ENCODE measurements at places on chromosomes 2 and 18. TPM values are rescaled to one million over a fixed set of nuclear protein-coding genes. Genes with fewer than 3 reads are reported as not detected.

DNA sequence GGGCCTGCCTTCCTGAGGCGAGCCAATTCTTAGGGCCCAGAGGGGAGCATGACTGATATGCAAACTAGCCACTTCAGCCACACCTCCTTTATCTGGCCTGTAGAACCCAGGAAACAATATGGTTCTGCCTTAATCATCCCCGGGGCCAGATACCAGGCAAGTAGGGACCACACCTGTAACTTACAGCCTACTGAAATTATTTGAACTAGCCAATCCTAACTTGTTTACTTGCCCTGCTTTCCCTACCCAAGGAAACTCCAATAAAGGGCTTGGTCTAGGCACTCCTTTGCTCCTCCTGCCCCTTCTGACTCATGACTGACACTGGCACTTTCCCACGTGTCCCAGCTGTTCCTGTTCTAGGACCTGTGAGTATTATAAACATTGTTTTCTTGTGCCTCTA is 57.6 kb downstream of the MYOM1 start:
- no peak for DNase-seq

DNA sequence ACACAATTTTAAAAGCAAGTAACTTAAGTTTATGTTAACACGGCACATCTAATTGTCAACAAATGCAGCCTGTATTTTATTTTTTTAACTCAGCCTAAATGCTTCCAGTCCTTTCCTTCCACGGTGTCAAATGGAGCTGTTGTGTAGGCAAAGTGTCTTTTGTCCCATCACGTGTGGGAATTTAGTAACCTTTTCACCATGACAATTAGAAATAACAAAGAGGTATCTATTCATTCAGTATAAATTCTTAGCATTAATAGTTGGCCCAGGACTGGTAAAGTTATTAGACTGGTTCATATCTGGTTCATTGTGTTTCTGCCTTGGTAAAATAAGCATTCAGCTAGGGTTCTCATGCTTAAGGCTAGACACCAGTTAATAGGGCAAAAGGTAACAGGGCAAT is 47.9 kb downstream of the FRZB start:
- no peak for DNase-seq

DNA sequence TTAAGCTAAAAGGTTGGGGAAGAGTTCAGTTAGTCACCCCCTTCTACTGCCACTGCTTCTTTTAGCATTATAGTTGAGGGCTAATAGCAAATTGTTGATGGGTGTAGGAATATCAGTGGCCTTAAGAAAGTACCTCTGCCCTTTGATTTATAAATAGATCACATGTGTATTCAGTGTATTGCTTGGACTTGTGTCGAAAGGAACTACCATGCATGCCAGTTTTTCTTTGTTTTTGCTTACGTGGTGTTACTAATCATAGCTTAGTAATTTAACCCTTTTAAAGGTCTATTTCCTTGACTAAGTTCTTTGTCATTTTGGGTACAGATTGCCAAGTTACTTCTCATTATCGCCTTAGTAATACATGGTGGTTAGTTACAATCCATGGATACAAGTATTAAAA is 85.6 kb downstream of the MIB1 start:
- DNase-seq = no peak

DNA sequence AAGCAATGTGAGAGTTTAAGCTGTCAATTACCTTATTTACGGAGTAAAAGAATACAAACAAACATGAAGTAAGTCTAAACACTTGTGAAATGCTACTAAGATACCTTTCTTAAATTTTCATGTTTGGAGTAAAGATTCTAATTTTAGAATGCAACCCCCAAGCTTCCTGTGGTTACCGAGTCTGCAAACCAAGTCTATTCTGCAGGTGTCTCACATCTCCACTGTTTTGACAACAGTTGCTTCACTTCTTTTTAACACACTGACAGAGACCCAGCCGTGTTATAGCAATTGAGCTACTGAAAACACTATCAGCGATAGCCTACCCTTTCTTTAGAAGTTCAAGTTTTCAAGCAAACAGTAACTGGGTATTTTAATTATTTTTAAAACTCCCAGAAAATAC is 608.3 kb downstream of the ERBB4 start:
- no peak for DNase-seq

Gene MROH2A
- not detected for total RNA-seq

DNA sequence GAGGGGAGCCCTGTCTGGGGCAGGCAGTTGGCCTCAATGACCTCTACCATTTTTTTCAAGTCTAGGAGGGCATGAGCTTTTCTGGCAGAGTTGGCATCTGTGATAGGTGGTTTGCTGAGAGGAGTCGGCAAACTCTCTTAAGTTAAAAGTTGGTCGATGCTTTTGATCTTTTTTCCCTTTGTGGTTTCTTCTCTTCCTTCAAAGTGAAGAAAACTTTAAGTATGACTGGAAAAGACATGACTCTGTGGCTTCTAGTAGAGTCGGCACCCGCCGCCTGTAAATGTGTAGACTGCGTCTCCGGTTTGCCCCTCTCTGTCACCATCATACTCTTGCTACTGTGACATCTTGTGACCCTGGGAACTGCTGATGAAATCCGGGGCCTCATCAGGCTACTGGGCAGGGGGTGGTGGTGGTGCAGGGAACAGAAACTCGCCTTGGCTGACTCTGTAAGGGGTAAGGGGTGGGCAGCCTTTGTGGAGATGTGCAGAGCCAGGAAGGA is 21.1 kb downstream of the INPP5D start:
- DNase-seq = no peak

GRCh38 chr18:54247511-54248175 is 21.7 kb upstream of the POLI start:
- no peak for DNase-seq

Gene GRHL1
- total RNA-seq = 1.6 TPM

Gene PLCD4
- 5.3 TPM for total RNA-seq

DNA sequence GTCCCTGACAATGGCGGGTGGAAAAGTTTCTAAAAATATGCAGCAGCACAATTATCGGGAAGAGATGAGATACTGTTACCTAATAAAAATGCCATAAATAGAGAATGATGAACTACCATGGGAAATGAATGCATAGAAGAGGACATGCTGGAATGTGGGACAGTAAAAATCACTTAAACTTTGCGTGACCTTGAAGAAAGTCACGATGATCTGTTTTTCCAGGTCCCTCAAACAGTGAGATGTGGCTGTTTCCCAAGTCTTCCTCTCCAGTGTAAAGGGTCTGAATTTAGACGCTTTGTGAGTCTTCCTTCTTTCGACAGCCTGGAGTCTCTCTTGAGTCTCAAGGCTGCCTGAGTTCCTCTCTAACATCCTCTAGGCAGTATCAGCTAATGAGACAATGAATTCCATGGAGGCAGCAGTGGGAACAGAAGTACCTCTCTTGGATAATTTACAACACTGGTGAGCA is 1.4 kb downstream of the CLUL1 start:
- no peak for DNase-seq

Gene LYPD1
- 1.2 TPM for total RNA-seq

DNA sequence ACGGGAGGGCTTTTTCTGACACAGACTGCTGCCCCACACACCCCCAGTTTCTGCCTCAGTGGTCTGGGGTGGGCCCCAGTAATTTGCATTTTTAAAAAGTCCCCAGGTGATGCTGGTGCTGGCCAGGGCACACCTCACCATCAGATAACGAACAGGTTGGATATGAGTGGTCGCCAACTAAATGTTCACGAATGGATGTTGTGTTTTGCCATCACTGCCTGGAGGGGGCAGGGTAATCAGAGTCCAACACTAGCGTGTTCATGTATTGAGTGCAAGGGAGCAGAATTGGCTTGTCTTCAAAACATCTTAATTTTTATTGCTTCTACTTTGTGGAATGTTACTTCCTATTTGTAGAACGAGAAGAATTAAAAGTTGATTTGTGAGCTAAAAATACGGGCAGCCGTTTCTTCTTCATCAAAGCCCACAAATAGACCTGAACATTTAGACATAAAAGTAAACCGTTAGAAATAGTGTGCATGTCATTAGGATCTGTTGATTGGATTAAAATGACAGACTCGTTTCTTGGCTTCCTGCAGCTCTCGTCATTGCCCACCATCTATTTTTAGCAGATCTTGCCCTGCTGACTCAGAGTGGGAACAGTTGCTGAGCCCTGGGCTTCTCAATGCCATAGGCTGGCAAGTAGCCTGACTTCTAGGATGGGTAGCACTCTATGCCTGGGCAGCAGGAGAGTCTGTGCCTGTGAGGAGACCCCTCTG is 45.2 kb downstream of the NCK2 start:
- peak; percentile 80 for DNase-seq

DNA sequence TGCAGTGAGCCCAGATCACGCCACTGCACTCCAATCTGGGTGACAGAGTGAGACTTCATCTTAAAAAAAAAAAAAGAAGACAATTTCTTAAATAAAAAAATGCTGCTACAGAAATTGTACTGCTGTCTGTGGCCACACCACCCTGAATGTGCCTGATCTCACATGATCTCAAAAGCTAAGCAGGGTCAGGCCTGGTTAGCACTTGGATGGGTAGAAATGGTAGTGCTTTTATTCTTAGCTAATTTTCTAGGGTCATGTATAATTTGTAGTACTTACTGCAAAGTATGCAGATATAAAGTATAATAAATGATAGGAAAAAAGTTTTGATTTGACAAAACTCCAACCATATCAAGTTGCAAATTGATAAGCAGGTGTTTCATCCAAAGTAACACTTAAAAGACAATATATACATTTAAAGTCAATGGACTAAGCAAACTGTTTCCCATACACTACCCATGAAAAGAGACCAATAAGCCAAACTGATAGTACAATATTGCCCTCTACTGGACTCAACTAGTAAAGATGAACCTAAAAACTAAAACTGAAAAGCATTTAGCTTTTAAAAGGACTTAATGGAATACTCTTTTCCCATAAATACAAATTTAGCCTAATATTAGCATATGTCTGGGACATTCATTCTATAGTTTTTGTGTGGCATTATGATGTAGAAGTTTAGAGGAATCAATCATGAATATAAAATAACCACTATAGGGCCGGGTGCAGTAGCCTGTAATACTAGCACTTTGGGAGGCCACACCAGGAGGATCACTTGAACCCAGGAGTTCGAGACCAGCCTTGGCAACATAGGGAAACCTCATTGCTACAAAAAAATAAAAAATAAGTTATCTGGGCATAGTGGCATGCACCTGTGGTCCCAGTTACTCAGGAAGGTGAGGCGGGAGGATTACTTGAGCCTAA is 18.6 kb upstream of the PEX13 start:
- no peak for DNase-seq

DNA sequence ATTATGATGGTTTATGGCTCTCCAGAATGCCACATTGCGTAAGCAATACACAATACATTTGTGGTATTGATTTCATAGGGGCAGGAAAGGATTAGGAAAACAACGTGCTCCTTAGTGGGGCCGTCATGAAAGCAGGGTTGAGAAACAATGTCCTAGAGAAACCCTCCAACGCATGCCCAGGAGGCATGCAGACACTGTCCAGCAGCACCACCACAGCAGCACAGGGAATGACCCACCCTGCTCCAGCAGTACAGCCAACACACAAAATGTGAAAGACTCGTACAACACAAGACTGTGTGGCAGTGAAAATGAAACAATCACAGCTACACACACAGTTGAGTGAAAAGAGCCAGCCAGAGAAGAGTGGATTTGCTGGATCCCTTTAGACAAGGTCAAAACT is 66.3 kb downstream of the FAM168B start:
- no peak for DNase-seq

- DNase-seq = no peak
Measured at GRCh38 chr2:49260979-49261538, 106.7 kb upstream of the FSHR start.

DNA sequence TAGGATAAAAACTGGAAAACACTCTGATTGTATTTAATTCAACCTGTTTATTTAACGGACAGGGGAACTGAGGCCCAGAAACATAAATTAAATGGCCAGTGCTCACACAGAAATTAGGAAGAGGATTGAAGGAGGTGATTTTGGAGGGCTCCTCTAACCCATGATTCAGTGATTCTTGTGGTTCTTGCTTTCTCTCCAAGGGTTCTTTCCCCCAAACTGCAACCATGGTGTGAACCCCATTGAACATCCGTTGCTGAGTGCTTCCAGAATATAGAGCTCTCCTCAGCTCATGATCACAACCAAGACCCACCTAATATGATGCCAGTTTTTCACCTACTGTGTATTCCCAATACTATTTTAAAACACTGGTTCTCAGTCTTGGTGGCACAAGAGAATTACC is 41.4 kb downstream of the BMP10 start:
- no peak for DNase-seq

Gene GNAL
- total RNA-seq = 15.5 TPM

DNA sequence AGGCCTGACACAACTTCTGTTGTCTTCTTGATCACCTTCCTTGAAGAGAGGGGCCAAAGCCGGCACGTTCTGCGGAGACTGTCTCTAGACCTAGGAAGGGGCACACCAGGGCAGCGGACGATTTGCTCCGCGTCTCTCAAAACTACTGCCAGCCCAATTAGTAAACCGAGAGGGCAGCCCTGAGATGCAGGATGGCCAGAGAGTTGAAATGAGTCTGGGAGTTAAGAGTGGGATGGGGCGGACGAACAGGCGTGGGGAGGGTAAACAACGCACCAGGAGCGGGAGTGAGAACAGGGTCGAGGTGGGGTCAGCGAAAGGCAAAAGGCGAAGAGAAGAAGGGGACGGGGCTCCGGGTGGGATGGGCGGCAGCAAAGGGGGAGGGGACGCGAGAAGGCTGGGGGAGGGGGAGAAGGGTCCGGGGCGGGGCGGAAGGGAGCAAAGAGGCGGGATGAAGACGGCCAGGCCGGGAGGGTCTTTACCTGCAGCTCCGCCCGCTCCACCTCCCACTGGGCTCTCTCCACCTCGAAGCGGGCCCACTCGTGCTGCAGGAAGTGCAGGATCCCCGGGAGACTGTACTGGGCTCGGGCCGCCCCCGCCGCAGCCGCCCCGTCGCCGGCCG is 476 bp downstream of the STRN start:
- peak; percentile 84 for DNase-seq

GRCh38 chr2:151138507-151138906 is 123.2 kb downstream of the RBM43 start:
- DNase-seq = no peak

- no peak for DNase-seq
Measured at GRCh38 chr18:75081486-75081885, 127.5 kb downstream of the PTGR3 start.

Gene SAG
- total RNA-seq = not detected

DNA sequence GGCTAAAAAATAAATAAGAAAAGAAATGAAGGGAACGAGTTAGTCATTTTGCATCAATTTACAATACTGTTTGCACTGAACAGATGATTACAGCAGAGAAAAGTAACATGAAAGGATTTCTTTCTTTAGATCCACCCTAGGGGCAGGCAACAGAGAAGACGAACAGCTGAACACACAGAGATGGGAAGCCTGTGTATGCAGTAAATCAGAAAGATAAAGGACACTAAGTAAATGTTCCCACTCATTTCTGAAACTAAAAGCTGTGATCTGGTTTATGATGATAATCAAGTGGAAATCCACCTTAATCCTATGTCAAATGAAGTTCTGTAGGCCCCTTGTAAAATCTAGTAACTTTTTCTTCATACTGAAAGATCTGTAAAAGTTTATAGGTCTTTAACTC is 54.2 kb downstream of the AKAIN1 start:
- DNase-seq = no peak

Gene VWC2L
- total RNA-seq = not detected

Measured in aorta (tissue), 5 donors.